ENCODE measurements at places on chromosomes 6 and 20.

DNA sequence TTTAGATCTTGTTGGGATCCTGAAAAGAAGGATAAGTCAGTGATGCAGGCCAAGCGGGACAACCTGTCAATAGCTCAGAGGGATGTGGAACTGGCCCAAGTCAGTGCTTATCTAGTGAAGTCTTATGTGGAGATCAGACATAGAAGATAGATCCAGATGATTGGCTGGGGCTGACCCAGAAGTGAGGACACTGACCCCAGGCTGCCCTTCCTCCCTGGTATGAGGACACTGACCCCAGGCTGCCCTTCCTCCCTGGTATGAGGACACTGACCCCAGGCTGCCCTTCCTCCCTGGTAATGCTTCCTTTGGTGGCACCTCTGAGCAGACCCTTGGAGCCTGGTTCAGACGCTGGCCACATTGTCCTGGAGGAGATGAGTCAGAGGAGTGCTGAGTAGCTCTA is 159.7 kb downstream of the PHACTR3 start:
- no peak for DNase-seq

GRCh38 chr6:97697456-97697855 is 414.4 kb upstream of the MMS22L start:
- DNase-seq: no peak

DNA sequence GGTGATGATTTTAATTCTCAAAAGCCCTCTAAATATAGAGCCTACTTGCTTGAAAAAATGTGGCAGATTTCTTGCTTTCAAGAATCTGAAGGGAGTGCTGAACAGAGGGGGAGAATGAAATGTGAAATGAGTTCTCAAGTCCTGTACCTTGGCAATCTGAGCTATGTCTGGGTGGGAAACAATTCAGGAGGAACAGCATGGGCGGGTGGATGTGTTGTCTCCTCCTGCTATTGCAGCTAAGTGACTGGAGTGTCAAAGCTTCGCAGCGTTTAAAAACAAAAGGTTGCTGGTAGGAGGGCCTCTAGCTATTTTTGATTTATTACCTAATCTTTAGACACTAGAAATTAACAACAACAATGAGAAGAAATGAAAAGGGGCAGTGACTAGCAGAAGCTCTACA is 102.5 kb upstream of the ARG1 start:
- no peak for DNase-seq

DNA sequence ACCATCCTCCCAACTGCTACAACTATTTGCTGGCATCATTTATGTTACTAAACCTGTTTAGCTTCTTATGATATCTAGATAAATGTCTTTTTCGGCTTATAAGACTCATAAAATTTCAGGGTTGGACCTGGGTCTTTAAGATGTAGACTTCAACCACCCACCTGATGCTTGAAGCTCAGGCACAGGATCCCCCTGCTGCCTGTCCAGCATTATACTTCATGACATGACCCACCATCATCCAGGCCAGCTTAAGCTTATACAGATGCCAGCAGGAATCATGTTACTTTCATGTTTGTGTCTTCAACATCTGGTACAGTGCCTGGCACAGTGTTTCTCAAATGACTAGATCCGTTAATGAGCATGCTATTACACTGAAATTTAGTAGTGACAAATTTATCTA is 47.4 kb downstream of the SLC17A5 start:
- no peak for DNase-seq

- DNase-seq: no peak
Measured at GRCh38 chr6:82750556-82750955, 315.1 kb downstream of the UBE3D start.

- DNase-seq: no peak
Measured at GRCh38 chr6:23330632-23331031, 761.3 kb downstream of the HDGFL1 start.

DNA sequence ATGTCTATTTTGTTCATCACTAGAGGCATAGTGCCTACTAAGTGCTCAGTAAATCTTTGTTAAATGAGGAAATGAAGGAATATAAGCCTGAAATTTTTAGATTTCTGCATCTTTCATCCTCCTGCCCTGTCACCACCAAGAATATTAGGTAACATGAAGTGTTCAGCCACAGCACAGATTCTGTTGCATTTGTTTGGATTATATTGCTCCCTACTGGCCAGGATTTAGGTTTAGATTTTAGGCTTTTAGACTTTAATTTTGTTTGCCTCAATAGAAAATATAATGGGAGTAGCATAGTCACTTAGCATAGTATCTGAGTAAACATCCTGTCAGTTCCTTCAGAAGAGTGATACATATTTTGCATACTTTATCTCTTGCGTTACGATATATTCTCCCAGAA is 14.2 kb downstream of the FARS2 start:
- DNase-seq: no peak

DNA sequence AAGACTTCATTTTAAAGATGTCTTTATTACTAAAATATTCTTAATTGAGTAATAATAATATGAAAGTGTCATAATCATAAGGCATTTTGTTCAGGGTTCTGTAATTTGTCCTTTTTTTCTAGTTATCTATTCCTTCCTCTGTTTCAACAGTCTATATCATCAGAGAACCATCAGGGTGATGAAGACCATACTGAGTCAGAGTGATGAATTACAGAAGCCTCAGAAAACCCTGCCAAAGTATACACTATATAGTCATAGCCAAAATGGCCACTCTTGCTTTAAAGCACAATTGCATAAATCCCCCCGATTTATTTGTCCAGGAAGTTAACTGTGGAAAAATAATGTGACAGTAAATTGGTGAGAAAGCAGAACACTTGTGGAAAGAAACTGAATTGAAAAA is 735.0 kb downstream of the EPHA7 start:
- no peak for DNase-seq

DNA sequence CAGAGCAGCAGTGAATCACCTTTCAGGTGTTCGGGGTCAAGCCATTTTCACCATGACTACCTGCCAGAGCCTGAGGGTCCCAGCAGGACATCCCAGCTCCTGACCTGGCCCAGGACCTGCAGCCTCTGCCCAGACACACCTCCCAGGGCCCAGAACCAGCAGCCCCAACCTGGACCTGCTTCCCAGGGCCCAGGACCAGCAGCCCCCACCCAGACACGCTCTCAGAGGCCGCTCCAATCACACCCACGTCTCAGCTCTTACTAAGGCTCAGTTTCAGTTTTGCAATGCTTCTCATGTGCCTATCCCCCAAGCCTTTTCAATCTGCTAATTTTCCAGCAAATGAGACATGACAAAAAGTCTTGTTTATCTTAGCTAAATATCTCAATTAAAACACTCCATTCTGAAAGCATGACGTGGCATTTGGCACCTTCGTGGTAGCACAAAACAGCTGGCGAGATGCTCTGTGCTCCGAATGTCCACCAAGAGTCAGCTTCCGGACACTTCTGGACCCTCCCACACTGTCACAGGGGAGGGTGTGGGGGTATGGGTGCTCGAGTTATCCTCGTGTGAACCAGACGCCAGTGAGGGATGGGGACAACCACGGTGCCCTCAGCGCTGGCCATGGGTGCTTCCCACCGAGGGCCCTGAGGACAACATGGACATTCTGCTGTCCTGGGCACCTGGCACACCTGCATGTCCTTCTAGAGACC is 253.2 kb downstream of the DLL1 start:
- no peak for DNase-seq

- no peak for DNase-seq
Measured at GRCh38 chr20:32482143-32482441, 103.0 kb downstream of the NOL4L start.

DNA sequence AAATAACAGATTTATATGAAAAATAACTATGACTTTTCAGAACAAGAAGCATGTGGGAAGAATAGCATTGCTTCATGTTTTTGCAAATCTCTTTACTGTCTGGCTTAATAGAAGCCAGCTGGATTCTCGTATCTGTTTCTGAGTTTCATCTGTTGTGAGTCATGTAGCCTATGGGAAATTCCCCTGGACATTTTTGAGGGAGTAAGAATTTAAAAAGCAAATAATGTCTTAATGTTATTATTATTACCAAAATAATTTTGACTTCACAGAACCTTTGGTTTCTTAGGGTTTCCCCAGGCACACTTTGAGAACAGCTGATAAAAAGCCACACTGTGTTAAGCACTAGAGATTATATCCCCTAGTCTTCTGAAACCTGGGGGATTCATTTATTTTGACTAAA is 75.8 kb downstream of the SYCP2L start:
- DNase-seq: no peak

- DNase-seq: no peak
Measured at GRCh38 chr6:5438922-5439584, 177.7 kb downstream of the FARS2 start.

DNA sequence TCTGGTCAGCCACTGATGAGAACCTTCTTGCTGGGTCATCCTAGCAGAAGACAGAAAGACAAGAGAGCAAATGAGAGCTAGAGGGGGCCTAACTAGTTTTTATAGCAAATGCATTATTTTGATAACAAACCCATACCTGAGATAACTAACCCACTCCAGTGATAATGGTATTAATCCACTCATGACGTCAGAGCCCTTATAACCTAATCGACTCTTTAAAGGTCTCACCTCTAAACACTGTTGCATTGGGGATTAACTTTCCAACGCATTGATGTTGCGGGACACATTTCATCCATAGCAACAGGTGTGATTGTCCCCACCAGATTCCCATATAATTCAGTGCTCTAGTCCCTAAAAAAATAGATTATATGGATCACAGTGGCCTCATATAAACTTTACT is 312.1 kb downstream of the HTR1B start:
- no peak for DNase-seq

- no peak for DNase-seq
Measured at GRCh38 chr6:116887168-116887567, 10.1 kb downstream of the RFX6 start.

DNA sequence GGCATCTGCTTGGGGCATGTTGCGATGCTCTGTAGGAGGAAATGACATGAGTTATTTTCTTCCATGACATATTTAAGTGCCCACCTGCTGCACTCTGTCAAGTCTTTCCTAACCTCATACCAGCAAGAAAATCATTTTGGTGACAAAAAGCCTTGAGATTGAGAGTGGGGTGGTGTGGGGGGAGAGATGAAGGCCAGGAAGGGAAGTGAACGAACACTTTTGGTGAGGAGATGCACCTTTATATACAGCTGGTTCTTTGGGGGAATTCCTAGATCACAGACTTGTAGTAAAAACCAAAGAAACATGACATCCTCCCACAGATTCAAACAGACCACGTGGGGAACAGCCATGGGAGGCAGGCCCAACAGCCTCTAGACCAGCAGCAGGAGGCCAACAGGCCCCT is 26.1 kb downstream of the NCOA5 start:
- no peak for DNase-seq

GRCh38 chr20:49750611-49751396 is 37.1 kb upstream of the B4GALT5 start:
- DNase-seq: peak; percentile 12

DNA sequence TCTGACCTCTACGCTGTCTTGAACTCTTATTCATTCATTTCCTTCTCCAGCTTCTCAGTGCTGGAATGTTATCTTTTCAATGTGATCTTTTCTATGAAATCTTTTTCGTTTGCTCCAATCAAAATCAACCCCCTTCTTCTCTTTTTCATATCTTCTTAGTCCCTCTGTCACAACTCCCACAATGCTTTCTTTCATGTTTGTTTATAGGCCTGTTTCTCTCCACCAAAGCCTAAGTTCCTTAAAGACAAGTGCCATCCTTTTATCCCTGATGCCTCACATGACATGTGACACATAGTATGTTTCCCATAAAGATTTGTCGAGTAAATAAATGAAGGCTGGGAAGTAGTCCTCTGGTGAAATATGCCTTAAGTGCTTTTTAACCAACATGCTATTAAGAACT is 38.1 kb downstream of the CRYBG1 start:
- DNase-seq: no peak

DNA sequence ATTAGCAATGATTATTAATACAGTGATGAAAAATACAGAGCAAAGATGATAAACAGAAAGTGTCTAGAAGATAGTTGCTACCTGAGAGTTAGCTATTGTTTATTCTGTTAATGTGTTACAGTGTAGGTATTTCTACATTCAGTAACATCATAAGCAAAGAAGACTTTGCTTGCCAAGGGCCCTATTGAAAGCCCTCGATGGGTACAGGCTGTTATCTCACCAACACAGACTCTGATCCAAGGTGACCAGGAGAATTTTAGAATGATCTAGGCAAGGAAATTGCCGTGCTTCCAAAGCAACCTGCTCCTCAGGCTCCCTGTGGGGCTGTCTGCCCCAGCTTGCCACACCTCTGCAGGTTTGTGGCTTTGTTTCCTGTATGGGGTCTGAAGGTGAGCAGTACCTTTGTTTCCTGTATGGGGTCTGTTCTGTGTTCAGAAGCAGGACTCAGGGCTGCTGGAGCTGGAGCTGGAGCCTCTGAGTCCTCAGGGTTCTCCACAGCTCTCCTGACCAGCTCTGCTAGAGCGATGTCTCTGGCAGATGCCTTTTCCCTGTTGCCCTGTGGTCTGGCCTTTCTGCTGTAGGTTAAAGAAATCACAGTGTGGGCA is 32.5 kb downstream of the PHACTR3 start:
- DNase-seq: no peak

DNA sequence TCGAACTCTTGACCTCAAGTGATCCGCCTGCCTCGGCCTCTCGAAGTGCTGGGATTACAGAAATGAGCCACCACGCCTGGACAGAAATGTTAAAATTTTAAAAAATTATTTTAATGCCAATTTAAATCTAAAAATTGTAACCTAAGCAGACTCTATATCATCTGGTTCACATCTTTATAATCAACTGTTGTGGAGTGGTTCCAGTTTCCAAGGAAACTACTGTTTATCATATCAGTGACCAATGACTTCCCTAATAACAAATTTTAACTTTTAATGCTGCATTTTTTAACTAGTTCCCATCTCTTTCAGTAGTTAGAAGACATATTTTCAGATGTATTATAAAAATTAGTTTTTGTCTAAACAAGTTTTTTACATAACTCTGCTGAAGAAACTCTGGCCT is 5.2 kb upstream of the BTN3A2 start:
- DNase-seq: no peak

DNA sequence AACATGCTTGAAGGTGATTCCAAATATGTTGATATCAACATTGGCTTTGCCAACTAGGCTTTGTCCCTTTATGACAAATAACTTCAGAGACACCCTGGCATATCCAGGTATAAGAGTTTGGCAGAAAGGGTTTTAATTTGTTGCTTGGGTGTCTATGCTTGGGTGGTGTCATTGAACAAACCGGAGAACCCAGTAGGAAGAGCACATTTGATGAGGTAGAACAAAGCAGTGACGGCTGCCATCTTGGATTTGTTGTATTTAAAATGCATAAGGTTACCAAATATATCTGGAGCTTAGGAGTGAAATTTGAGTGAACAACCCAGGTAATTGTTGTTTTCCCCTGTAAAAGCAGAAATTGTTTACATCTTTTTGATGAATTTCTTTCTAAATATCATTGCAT is 503.7 kb upstream of the JARID2 start:
- no peak for DNase-seq

DNA sequence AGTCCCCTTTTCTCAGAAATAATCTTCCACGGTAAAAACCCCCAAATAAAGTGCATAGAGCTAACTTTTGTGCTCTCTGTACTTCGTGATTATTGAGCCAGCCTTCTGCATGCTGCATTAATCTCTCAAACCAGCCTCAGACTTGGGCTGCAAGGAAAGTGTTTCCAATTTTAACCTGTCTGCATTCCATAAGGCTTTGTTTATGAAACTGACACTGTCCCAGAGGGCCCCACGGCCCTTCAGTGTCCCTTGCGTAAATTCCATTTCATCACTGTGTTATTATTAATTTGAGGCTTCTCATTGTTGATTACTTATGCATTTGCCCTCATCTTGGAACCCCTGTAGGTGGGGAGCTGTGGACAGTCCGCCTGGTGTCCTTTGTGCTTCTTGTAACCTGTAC is 15.6 kb upstream of the SNRPB2 start:
- no peak for DNase-seq

Measured in memory B cell (primary cell).